ENCODE measurements at places on chromosomes 2 and 18.

DNA sequence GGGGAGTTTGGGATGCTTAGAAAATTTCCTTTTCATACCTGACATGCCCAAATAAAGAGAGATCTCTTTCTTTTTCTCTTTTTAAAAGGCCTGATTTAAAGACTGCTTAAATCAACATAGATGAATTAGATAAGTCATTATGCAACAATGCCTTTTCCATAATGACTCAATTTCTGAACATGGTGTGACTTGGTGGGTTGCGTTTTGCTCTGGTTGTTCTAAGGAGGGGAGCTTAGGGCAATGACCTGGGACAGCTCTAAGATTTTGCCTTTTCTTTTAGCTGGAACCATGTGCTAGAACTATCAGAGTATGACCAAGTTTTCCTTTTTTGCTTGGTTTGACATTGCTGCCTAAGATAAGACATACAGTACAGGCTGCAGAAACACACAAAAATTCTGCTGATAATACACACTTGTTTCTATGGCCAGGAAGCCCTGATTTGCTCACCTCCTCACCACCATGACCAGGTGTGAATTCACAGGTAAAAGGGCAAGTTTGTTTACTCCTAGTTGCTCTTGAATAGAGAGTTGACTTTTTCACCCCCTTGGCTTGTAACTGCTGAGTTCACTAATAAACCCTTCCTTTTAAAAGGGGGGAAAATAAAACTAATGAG is 58.1 kb upstream of the IL1RL1 start:
- no peak for DNase-seq

- no peak for DNase-seq
Observed at GRCh38 chr2:199791326-199791725, 59.7 kb downstream of the FTCDNL1 start.

DNA sequence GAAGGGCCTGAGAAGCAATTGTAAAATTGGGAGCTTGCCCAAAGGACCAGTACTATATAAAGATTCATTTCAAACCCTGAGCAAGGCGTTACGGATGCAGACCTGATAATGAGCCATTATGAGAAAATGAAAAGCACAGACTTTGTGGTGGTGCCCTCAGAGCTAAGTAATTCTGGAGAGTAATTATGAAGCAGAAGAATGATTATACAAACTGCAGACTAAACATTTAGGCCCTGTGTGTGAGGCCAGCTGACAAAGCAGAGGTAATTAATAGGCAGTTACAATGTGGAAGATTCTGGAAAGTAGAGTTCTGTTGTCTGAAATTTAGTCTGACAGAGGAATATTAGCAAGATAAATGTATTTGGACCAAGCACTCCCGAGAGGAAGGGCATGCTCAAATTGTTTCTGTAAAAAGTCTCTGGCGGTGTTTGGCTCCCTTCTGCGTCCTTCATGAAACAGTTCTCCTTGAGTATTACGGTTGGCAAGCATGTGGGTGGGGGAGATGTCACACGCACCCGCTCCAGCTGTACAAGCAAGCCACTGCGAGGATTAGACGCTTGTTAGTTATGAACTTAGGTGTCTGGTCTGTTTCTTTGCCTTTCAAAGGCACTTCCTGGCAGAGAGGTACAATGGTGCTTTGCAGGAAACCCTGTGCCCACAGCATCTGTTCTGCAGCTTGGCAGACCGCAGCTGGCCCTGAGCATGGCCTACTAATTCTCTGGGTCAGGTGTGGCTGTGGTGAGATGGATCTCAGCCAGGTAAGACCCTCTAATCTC is 45.5 kb downstream of the CDC42EP3 start:
- peak; percentile 49 for DNase-seq

- DNase-seq = no peak
Observed at GRCh38 chr2:1754046-1754445, 9.7 kb upstream of the PXDN start.

DNA sequence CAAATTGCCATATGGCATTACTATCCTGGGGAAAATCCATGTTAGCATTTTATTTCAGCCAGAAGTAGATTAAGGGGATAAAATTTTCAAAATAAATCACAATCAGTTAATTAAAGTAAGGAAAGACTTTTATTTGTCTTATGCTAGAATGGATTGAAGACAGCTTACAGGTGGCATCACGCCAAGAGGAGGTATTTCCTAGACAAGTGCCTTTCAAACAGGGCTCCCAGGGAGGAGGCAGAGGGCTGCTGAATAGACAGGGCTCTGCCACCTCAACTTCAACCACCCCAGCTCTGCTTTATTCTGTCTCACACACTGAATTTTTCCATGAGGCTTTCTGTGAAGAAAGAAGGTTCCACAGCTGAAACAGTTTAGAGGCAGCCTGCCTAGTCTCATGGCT is 12.2 kb downstream of the CCDC68 start:
- no peak for DNase-seq

DNA sequence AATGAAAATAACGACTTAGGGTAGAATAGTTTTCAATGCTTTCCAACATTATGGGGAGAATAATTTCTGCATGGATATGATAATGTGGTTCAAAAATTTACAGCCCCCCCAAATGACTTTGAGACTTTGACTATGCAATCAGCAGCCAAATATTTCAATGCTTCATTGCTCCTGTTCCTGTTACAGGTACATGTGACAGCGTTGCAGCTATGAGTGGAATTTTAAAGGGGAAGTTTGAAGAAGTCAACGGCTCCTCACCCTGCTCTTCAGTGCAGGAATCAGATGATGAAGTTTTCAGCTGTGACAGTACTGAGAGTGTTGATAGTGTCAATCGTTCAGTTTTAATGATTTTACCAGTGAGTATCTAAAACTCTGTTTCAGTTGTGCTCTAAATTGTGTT is 25.1 kb downstream of the CSRNP3 start:
- no peak for DNase-seq

DNA sequence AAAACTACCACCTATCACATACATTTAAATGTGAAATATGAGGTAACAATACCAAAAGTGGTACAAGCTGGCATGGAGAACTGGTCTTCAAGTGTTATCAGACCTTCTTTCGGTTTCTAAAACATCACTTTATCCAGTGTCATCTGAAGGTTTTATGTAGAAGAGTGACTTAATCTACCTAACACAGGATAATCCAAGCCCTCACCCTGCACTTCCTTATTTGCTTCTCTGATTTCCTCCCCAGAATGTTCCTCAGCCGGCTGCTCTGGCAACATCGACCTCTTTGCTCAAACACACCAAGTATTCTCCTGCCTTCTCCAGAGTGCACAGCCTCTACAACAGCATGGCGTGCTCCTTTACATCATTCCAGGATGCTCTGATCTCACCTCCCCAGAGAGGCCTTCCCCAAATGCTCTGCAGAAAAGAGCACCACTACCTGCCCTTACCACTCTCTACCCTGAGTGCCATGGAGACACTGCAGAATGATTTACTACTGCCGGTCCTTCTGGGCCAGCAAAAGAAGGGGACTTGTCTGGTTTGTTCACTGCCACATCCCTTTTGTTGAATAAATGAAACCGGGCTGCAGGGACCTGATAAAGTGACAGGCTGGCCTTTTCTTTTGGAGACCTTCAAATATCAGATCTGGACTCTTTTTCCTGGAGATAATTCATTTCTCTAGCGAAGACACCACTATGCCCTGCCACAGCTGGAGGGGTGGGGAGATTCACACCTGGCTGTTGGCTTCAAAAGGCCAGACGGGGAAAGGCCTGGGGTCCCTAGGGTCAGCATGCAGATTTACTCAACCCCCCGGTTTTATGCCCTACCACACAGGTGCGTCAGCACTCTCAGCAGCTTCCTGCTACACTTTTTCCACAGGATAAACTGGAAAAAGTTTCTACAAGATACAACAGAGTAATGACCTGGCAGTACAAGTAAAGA is 42.0 kb downstream of the TTR start:
- no peak for DNase-seq

DNA sequence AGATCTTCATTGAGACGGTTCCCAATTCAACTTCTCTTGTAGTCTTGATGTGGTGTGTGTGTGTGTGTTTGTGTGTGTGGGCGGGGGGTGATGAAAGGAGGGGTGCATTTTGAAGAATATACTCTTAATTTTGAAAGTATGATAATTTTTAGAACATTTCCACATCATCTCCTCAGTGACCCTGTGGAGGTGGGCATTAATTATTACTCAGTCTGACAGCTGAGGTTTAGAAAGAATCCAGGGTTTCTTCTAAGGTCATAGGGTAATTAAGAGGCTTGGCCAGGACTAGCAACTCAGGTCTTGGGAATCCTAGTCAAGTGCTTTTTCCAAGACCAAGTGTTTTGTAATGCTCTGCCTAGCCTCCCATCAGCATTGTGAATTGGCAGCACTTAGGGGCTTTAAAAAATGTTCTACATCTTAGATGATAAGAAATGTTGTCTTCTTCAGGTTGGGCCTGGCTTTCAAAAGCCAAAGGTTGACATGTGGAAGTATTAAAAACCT is 100.5 kb downstream of the SPTBN1 start:
- DNase-seq = no peak

- no peak for DNase-seq
Observed at GRCh38 chr2:5845798-5846330, 153.7 kb downstream of the SOX11 start.

GRCh38 chr18:69648486-69648885 is 247.8 kb downstream of the DOK6 start:
- no peak for DNase-seq

DNA sequence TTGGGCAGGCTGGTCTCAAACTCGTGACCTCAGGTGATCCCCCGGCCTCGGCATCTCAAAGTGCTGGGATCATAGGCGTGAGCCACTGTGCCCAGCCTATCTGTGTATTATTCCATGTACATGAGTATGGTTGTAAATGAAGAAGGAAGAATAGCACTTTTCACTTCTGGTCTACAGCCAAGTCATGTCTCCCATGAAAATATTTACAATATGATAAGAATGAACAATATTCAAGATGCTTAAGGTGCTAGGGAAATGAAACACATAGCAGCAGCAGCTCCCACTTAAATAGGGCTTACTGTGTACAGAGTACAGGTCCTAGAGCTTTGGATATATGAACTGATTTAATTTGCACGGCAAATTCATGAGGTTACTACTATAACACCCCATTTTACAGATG is 70.3 kb upstream of the COL5A2 start:
- DNase-seq = no peak

DNA sequence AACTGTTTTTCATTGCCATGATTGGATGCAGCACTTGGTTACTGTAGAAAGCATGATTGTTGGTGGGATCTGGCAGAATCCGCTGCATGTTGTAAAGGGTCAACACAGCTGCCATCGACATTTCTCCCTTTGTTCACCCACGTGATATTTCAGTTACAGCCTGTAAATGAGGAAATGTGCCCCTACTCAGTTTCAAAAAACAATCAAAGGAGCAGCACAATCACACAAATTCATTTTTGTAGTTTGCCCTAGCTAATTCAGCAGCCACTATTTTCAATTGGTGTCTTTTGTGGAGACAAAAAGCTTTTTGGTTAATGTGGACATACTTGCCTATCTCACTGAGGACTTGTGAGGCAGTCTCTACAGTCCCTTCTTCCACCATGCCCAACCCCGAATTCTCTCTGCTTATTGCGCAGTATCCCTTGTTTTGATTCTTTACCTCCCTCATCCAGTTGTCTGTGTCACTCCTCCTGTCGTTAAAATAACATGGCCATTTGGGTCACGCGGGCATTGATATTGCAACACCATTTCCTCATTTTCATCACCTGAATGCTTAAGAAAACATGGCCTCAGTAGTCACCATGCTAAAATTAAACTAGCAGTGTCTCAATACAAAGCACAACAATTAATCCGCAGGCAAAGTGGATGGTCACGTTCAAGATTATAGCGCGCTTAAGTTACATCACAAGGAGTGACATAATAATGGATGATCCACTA is 6.4 kb upstream of the PROC start:
- DNase-seq = no peak

GRCh38 chr2:207933396-207934065 is 91.8 kb downstream of the PLEKHM3 start:
- no peak for DNase-seq

- no peak for DNase-seq
Observed at GRCh38 chr2:103364177-103364576, 602.3 kb downstream of the TMEM182 start.

GRCh38 chr2:109128616-109129355 is at the start of gene SH3RF3:
Gene SH3RF3 (plus strand): TSS chr2:109129205.
- peak; percentile 55 for DNase-seq

DNA sequence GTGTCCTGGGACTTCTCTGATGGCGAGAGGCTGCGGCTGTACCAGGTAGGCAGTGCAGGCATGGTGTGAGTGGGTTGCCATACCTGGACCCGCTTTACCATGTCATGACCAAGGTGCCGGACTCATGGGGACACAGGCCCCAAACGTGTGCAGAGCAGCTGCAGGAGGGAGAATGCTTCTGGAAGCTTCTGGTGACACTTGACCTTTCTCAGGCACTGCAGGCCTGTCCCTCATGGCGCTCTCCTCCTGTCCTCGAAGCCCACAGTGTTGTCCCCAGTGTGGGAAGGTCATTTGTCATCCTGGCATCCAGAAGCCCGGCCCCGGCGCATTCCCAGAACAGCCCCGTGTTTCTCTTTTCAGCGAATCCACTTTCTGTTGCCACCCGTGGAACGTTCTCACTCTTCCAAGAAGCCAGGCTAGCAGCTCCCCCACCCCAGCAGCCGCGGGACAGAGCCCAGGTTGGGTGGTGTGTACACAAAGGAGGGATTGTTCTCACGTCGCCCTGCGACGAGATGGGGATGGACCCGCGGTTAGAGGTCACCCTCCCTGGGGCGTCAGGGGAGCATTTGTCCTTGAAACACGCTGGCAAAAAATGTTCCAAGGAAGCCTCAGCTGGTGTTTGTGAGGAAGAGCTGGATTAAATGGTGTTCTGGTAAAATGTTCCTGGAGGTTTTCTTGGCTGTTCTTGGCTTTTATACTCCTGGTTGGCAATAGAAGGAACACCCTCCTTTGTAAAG is 43.7 kb downstream of the SH3BP4 start:
- DNase-seq = no peak

GRCh38 chr2:155905657-155906056 is 426.9 kb downstream of the NR4A2 start:
- no peak for DNase-seq

GRCh38 chr2:181656450-181657291 is at the start of gene CERKL:
Gene CERKL (minus strand): TSS chr2:181657105. CDS start chr2:181657006, 99 bp downstream.
- DNase-seq = peak; percentile 33
